ENCODE measurements at places on chromosomes 1 and 21.

GRCh38 chr1:72433591-72433990 lies 151.3 kb upstream of the NEGR1 start:
- DNase-seq, result no peak

GRCh38 chr21:45347712-45348499 lies 57.1 kb upstream of the COL18A1 start:
- DNase-seq, result no peak

GRCh38 chr1:201778279-201779065 lies 50.5 kb upstream of the IPO9 start:
- no peak for DNase-seq

- DNase-seq, result no peak
Observed at GRCh38 chr1:50783286-50783685, 176.8 kb downstream of the FAF1 start.

DNA sequence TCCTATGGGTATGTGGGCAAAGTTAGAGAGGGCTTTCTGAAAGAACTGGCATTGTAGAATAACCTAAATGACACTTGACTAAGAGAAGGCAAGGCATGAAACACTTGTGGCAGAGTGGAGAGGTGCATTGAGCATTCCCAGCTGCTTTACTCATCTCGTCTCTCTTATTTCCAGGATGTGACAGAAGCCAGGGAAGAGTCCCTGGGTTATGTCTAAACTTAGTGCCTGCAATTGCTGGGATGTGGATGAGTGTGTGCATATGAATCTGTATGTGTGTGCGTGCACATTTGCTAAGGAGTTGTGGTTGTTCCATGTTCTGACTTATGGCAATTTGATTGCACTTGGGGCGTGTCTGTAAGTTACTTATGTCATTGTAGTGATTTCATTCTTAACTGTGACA lies 1326.5 kb upstream of the B3GALT2 start:
- DNase-seq, result no peak

DNA sequence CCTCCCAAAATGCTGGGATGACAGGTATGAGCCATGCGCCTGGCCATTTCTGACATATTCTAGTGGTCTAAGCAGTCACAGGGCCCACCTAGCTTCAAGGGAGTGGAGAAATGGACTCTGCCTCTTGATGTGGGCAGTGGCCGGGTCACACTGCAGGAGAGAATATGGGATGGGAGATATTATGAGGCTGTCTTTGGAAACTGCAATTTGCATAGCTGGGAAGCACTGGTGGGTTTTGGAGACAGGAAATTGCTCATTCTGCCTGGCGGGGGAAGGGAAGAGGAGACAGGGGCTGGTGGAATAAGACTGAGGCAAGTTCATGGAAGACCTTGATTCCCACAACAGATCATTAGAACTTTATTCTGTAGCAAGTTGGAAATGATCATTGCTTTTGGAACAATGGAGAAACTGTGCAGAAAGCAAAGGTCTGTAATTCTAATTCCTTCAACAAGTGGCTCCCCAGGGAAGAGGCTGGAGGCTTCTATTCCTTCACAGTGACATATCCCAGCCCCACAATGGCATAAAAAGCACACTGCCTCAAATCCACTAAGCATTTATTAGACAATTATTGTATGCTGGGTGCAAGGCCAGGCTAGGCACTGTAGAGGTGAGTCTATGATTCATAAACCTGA lies 10.5 kb downstream of the NCMAP start:
- DNase-seq, result no peak

DNA sequence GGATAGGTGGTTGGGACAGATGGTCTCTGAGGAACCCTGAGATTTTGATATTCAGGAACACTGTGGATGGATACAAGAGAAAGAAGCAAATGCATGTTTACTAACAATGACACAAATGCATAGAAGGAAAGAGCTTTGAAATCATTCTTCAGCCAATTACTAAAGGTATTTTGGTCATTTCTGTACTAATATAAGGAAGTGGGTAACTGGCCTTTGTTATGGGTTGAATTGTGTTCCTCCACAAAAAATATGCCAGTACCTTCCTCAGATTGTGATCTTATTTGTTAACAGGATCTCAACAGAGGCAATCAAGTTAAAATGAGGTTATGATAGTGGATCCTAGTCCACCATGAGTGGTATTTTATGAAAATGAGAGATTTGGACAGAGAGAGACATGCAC lies 68.7 kb upstream of the KCNA3 start:
- DNase-seq, result no peak

GRCh38 chr1:6357243-6357936 lies 36.2 kb downstream of the ACOT7 start:
- DNase-seq, result no peak

GRCh38 chr1:38330799-38331198 lies 284.2 kb upstream of the POU3F1 start:
- DNase-seq, result no peak

DNA sequence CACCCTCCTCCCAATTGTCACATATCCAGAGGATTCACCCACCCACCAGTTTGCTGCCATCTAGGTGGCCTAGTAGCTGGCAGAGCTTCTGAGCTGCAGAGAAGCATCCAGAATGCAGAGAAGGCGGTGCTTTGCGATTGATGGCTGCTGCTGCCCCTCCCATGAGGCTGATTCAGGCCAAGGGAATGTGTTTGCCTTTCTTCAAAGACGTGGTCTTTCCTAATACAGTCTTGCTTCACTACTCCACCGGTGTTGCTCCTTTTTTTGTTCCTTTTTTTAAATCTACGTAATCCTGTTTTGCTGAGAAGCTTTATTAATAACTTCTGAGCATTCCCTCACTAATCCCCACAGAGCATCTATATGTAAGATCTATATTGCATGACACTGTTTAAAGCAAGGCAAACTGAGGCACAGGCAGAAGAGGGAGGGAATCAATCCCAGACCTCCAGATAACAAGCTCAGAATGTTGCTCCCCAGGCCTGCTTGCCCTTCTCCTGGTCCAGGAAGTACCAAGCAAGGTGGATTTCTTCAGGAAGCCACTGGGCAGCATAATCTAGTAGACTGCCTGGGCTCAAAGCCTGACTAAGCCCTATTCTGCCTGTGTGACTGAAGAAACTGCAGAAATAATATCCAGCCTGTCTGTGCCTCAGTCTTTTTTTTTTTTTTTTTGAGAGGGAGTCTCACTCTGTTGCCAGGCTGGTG lies 275.5 kb upstream of the FMN2 start:
- no peak for DNase-seq

GRCh38 chr1:160353223-160353622 lies 10.0 kb downstream of the NCSTN start:
- DNase-seq, result no peak

DNA sequence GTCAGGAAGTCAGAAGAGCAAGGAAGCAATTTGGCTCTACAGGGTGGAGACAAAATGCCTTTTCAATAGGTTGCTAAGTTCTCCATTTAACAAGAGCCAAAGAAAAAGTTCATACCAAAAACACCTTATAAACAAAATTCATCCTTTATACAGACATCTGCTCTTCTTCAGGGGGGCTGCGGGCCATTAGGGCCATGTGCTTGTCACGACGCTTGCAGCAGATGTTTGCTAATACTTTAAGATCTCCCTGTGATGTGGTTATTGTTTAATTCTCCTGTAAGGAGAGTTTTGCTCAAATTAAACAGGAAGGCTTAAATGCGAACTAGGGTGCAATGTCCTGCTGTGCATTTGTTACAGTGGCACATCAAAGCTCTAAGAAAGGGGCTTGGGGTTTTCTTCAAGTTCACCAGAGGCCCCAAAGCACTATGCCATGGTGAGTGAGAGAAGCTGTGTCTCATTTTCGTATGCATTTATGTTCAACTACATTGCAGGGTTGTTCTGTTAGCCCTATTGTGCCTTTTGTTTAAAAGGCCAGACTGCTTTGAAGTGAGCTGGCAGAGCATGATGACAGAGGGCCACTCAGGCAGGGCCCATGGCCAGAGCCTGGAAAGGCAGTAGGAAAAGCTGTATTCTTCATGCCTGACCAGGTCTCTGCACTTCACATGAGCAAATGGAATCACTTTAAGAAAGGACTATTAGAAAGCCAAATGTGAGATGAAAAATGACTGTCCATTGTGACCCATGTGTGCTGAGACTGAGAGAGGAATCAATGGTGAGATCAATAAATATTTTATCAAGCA lies 24.8 kb upstream of the NTPCR start:
- DNase-seq, result no peak

- no peak for DNase-seq
Observed at GRCh38 chr1:7485086-7485780, 285.9 kb upstream of the VAMP3 start.

- no peak for DNase-seq
Observed at GRCh38 chr1:210695026-210695425, 366.3 kb downstream of the HHAT start.

GRCh38 chr1:200207711-200208126 lies 180.2 kb downstream of the NR5A2 start:
- no peak for DNase-seq

- no peak for DNase-seq
Observed at GRCh38 chr1:85409516-85409915, 55.4 kb downstream of the DDAH1 start.

DNA sequence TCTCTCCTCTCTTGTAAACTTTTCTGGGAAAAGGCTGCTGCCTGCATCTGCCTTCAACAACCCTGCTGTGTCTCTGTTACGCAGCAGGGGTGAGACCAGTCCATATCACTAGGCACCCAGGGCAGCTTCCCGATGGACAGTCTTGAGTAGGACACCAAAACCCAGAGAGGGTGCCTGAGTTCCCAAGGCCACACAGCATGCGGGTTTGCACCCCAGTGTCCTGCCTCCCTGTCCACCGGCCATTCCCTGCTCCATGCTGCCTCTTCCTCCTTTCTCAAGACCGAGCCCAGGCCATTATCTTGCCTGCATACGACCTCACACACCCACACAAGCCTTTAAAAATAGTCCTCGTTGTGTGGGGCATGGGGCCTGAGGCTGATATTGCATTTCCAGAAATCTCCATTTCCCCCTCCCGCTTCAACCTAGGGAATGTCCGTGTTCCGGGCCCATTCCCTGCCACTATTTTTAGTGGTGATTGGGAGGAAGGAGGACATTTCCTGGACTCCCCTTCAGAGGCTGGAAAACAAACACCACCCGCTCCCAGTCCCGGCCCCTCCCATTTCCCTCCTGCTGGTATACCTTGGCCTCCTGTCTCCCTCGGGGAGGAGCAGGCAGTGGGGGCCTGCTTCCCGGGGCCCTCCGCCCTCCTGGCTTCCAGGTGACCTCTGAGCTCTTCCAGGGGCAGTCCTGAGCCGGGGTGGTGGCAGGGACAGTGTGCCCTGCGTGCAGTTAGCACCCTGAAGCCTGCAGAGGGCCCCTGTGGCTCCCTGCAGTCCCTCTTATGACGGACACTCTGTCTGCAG lies 132.4 kb upstream of the TMEM51 start:
- no peak for DNase-seq

DNA sequence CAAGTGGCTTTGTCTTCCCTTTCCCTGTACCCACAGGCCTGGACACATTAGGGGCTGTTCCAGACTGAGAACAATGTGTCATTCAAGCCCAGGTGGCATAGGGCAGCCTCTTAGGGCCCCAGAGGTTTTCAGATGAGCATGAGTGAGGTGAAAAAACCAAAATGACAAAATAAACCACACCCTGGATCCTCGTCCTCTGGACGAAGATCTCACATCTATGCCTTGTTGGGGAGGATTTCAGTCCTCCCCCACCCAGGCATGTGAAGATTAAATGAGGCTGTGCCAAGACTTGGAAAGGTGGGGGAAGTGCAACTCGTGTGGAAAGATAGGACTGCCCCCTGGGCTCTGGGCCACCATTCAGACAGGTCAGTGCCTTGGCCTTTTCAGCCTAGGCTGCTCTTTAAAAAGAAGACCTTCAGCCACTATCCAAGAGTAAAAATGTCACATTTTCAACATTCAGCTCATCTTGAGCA lies 32.8 kb upstream of the IL19 start:
- DNase-seq, result no peak

DNA sequence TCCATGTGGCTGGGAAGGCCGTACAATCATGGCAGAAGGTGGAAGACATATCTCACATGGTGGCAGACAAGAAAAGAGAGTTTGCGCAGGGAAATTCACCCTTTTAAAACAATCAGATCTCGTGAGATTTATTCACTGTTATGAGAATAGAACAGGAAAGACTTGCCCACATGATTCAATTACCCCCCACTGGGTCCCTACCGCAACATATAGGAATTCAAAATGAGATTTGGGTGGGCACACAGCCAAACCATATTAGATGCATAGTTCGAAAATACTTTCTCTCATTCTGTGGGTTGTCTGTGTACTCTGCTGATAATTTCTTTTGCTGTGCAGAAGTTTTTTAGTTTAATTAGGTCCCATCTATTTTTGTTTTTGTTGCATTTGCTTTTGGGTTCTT lies 990.3 kb downstream of the PLA2G4A start:
- no peak for DNase-seq

GRCh38 chr1:33918368-33918767 lies 54.5 kb downstream of the HMGB4 start:
- no peak for DNase-seq

- no peak for DNase-seq
Observed at GRCh38 chr1:61083013-61083806, 849 bp downstream of the NFIA start.

DNA sequence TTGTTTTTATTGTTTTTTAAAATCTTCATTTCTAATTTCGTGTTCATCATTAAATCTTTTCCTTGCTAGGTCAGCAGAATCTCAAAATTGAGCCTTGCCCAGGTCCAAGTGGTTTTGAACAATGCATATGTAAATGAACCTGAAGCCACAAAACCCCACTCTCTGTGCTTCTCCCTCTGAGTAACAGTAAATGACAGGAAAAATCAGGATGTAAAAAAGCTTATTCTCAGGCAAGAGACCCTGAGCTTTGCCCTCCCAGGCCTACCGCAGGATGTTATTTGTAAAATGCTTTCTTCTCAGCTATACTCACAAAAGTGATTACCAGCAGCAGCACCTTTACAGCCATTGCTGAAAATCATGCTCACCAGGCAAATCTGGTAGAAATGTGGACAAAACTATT lies 47.6 kb downstream of the TYW3 start:
- DNase-seq, result no peak

DNA sequence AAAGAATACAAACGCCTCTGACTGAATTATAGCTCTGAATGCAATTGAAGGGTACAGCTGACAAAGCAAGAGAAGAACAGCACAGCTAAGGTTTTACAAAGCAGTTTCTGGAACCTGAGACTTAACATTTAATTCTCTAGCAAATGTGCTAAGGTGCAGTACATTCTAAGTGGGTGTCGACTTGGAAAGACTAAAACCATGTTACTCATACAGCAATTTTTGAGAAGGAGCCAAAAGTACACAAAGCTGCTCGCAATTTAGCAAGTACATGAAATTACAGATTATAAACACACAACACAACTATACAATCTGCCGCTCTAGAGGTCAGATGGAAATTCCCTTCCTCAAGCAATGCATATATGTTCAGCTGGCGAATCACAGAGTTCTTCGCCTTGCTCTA lies 121.9 kb downstream of the TIAM1 start:
- no peak for DNase-seq

DNA sequence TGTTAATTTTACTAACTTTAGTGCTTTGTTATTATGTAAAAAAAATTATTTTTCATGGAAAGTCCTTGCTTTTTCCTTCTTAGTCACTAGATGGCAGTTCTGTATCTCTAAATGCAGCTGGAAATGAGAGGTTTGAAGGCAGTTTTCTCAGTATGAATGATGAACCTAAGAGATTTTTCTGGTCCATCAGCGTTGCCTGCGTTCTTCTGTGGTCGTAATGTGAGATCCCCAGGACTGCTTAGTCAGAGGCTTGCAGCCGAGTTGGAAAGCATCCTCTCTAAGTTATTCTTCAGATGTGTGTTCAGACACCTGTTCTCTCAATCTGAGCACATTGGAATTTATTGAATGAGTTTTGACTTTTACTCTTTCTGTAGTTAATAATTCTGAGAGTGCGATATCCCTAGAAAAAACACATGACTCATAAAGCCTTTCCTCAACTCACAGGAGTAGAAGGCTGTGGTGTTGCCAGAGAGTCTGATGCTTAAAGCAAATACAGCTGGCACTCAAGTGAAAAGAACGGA lies 99.3 kb downstream of the FMN2 start:
- no peak for DNase-seq

All from stimulated activated CD8-positive, alpha-beta memory T cell treated with anti-CD3 and anti-CD28 coated beads, Interleukin-4, amount 100 ng/mL, for 1 hour (primary cell).